ENCODE measurements at places on chromosomes 2 and 18. TPM values are rescaled to one million over a fixed set of nuclear protein-coding genes. Genes with fewer than 3 reads are reported as not detected.

DNA sequence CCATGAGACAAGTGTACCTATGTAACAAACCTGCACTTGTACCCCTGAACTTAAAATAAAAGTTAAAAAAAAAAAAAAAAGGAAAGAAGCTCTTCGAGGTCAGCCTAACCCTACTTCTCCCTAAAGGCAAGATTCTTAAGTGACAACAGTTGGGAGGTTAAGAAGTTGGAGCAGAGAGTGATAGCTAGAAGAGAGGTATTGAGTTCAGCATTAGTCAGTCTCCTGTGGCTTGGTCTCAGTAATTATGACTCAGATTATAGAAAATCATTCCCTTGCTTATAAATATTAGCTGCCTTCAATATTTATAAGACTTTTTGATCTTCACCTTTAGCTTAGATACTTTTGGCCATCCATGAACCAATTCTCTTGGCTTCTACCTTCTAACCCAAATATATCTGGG lies 926.8 kb upstream of the SLC39A10 start:
- DNase-seq: no peak

DNA sequence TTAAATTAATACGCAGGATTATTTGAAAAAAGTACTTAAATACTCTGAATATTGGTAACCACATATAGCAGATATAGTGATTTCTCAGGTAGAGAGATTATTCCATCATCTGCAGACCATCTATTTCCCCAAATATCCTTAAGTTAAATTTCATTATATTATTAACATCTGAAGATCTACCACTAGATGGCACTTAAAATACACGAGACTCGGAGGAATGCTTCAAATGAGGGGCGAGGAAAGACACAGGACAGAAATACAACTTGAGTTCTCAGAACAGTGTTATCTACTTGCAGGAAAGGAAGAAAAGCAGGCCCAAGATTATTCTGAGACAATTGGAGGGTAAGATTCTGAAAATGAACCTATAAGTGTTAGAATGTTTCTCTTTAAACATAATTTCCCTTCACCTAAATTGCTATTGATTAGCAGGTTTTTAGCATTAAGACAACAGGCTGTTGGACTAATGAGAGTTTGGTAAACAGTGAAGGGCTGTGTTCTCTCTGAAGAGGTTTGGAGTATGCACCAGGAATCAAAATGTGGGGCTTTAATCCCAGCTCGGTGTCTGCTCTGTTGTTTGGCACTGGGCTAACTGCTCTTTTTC lies 76.9 kb upstream of the GCFC2 start:
- no peak for DNase-seq

DNA sequence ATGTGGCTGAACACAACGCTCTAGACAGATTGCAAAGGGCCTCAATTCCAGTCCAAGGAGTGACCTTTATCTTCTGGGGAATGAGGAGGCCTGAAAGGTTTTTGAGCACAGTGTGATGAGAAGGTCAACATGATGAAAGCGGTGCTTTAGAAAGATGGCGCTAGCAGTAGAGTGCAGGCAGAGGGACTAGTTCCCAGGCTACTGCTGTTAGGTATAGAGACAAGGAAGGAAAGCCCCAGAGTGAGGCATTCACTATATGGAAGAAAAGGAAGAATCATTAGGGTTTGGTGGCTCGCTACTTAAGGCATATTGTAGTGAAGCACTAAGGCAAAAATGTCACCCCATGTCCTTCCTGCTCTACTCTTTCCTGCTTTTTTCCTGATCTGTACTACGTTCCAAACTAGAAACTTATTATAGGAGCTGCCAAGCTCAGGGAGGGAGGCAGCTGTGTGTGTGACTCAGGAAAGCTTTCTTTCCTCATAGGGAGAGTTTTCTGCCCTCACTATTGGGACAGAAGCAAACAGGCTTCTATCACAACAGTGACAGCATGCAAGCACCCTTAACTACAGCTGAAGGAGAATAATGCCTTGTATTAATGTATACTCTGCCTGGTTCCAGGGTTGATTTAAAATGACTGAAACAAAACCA lies 160.8 kb upstream of the CAVIN2 start:
- DNase-seq: no peak

GRCh38 chr2:191311156-191311555 lies 66.0 kb downstream of the MYO1B start:
- DNase-seq: no peak

DNA sequence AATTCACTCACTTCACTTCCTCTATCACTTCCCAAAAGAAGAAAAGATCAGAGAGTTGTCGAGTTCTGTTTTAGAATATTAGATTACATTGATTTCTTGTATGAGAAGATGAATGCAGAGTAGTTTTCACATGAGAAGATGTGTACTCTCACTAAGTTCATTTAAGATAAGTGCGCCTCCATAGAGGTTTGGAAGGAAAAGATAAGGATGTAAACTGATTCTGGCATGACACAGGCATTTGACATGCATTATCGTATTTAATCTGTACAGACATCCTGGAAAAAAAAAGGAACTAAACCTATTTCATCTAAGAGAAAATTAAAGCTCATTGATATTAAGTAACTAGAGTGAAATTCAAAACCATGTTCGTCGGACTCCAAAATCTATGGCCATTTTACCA lies 152.2 kb upstream of the CRIM1 start:
- DNase-seq: no peak

GRCh38 chr2:195863564-195863963 lies 205.1 kb downstream of the DNAH7 start:
- DNase-seq: no peak

- no peak for DNase-seq
These were observed 26.4 kb downstream of the SLC66A2 start for GRCh38 chr18:79924814-79925731.

DNA sequence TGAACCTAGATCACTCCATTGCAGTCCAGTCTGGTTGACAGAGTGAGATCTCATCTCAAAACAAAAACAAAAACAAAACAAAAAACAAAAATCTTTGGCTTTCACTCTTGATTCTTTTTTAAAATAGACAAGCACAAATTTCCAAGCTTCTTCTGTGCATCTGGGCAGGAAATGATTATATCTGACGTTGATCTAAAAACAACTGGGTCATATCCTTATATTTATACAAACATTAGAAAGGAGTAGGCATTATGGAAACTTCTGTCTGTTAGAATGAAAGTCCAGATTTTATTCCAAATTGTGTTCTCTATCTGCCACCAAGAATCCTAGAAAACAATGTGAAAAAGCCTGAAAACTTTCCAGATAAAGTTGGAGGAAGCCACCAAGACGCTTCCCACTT lies 26.2 kb upstream of the PMAIP1 start:
- DNase-seq: no peak

GRCh38 chr2:64211276-64211921 lies 67.2 kb upstream of the PELI1 start:
- no peak for DNase-seq

GRCh38 chr2:61045226-61045625 lies 20.4 kb upstream of the SANBR start:
- DNase-seq: no peak

DNA sequence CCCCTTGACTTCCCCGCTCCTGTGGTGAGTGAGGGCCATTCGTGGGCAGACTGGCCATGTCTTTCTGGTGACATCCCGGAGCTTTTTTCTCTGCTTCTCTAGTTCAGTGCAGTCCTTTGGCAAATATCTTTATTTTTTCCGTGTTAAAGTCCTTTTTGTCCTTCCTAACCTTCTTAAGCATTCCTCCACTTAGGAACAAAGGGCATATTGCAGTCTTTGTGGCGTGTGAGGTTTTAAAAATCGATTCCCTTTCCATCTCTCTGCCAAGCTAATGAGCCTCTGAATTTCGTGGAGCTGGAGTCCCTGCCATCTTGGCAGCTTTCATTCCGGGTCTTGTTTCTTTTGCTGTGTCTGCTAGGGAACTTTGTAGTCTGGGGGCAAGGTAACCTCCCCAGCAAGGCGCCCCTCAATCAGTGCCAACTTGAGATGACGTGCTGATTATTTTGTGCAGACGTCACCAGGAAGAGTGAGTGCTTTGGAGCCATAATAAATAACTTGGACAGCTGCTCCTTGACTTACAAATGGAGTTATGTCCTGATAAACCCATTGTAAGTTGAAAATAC lies 5.1 kb downstream of the CNNM3 start:
- DNase-seq: no peak

GRCh38 chr2:74671479-74671878 lies 17.4 kb downstream of the SEMA4F start:
- DNase-seq: no peak

- DNase-seq: no peak
These were observed 7.1 kb upstream of the CYS1 start for GRCh38 chr2:10087360-10087759.

- no peak for DNase-seq
These were observed 264.5 kb downstream of the SOCS6 start for GRCh38 chr18:70553245-70553935.

GRCh38 chr2:7951001-7951400 lies 730.9 kb upstream of the ID2 start:
- DNase-seq: no peak

- DNase-seq: no peak
These were observed 267.2 kb downstream of the EPHA4 start for GRCh38 chr2:221304916-221305315.

DNA sequence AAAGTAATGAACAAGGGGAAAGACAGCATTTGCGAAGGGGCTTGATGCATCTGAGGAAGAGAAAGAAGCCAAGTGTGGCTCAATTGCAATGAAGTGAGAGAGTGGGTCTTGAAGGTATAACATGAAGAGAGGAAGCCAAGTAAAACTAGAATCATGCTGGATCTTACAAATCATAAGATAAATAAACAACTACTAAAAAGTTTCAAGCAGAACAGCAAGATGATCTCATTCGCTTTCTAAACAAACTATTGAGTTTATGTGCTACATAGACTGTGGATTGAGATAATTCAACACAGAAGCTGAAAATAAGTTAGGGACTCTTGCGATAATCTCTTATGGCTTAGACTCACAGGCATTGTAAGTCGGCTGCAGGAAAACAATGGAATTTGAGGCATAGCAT lies 1310.5 kb upstream of the NRXN1 start:
- DNase-seq: no peak

- DNase-seq: no peak
These were observed 10.1 kb downstream of the DPP4 start for GRCh38 chr2:162063899-162064298.

DNA sequence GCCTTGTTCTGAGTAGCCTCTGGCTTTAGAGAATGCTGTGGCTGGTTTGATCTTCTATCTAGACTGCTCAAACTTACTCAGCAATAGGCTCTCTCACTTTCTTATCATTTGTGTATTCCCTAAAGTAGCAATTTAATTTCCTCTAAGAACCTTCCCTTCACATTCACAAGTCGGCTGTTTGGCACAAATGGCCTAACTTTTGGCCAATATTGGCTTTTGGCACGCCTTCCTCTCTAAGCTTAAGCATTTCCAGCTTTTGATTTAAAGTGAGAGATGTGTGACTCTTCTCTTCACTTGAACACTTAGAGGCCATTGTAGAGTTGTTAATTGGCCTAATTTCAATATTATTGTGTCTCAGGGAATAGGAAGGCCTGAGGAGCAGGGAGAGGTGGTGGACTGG lies 219.5 kb upstream of the PXDN start:
- no peak for DNase-seq

KIF5C gene
- 0.03 TPM for polyA plus RNA-seq

CHST10 gene
- 1.0 TPM for polyA plus RNA-seq

LDLRAD4 gene
- not detected for polyA plus RNA-seq

ICA1L gene
- polyA plus RNA-seq: 1.8 TPM

PLGLB1 gene
- polyA plus RNA-seq: 0.38 TPM

HJURP gene
- 20.2 TPM for polyA plus RNA-seq

OR6B2 gene
- not detected for polyA plus RNA-seq

GALNT14 gene
- 27.4 TPM for polyA plus RNA-seq

C2orf78 gene
- polyA plus RNA-seq: not detected

SOCS6 gene
- 20.4 TPM for polyA plus RNA-seq

INHBB gene
- polyA plus RNA-seq: 0.01 TPM

CPLX4 gene
- not detected for polyA plus RNA-seq

ASB18 gene
- polyA plus RNA-seq: not detected

LYPD1 gene
- 0.02 TPM for polyA plus RNA-seq

HOXD10 gene
- polyA plus RNA-seq: not detected
